Type B pancreatic cell (in vitro differentiated cells): ENCODE measurements at places on chromosomes 3 and 15.

GRCh38 chr15:58665672-58666071, 83.8 kb downstream of the ADAM10 start:
- peak overlapping the region; percentile 45 for H3K4me3 ChIP-seq
- peak overlapping the region; percentile 44 for H3K27ac ChIP-seq
- peaks cover 16% of the 10 kb centered on the region for H3K4me1 ChIP-seq
- H3K36me3 ChIP-seq = peaks cover 47% of the 10 kb centered on the region
- no peak for DNase-seq

DNA sequence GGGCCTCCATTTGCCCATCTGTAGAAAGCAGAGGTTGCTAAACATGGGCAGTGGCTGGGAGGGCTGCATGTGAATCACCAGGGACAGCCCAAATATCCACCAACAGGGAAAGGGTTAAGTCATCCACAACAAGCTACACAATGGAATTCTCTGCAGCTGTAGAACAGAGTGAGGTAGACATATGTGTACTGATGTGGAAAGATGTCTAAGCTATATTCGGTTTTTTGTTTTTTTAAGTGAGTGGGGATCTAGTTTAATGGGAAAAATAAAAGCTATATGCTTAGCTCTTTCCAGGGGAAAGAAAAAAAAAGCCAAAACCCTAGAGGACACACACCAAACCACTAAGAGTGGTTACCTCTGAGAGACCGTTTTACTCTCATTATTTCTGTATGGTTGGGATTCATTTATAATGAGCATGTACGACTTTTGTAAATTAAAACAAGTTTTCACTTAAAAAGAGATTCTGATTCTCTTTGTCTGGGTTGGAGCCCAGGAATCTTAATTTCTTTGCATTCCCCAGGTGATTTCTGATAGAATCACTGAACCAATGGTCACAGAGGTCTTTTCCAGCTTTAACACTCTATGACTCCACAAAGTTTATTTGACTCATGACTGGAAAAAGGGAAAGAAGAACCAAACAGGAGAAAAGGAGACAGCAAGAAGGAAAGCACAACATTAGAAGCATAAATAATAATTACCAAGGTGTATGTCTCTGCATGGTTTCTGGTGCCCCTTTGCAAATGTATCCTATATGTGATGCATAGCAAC, 19.1 kb downstream of the CRABP1 start:
- H3K27me3 ChIP-seq = peaks cover 7% of the 10 kb centered on the region
- H3K4me1 ChIP-seq = peaks cover 44% of the 10 kb centered on the region
- no peak for DNase-seq
- H3K27ac ChIP-seq = no peak overlapping the region
- no peaks in the 10 kb centered on the region for H3K36me3 ChIP-seq

DNA sequence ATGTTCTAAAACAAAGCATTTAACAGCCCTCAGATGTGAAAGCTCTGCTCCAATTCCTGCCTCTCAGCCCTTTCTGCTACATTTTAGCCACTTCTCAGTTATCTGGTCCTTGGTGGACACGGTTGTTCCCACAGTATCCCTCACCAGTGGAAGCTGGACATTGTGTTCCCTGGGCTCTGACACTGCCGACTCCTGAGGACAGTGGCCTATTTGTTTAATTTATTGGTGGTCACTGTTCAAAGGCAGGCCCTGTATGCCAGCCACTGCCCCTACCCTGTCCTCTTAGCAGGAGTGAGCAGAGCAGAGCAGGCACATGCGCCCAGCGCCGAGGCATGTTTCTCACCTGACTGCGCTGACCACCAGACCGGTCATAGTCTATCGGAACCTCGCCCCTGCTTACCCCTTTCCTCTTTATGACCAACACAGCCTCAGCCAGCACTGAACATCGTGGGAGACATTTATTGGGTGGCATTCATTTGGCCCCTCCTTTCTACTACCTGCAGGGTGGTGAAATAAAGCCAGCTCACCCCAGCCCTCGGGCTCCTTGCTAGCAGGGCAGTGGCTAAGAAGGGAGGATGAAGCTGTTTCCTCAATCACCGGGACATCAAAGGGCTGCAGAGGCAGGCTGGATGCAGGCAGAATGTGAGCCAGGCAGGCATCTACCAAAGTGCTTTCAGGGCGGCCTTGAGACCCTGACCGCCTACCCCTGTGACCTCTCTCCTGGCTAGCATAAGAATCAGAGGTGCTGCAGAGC, 54.3 kb upstream of the HACD2 start:
- H3K4me1 ChIP-seq = peaks cover 49% of the 10 kb centered on the region
- no peak overlapping the region for H3K4me3 ChIP-seq
- H3K27ac ChIP-seq = no peak overlapping the region
- no peaks in the 10 kb centered on the region for H3K27me3 ChIP-seq
- no peak for DNase-seq
- H3K36me3 ChIP-seq = peaks cover 8% of the 10 kb centered on the region

GRCh38 chr3:134991003-134991402, 195.9 kb downstream of the EPHB1 start:
- H3K4me1 ChIP-seq = peaks cover 12% of the 10 kb centered on the region
- H3K4me3 ChIP-seq = no peak overlapping the region
- H3K27ac ChIP-seq = no peak overlapping the region
- no peak for DNase-seq

DNA sequence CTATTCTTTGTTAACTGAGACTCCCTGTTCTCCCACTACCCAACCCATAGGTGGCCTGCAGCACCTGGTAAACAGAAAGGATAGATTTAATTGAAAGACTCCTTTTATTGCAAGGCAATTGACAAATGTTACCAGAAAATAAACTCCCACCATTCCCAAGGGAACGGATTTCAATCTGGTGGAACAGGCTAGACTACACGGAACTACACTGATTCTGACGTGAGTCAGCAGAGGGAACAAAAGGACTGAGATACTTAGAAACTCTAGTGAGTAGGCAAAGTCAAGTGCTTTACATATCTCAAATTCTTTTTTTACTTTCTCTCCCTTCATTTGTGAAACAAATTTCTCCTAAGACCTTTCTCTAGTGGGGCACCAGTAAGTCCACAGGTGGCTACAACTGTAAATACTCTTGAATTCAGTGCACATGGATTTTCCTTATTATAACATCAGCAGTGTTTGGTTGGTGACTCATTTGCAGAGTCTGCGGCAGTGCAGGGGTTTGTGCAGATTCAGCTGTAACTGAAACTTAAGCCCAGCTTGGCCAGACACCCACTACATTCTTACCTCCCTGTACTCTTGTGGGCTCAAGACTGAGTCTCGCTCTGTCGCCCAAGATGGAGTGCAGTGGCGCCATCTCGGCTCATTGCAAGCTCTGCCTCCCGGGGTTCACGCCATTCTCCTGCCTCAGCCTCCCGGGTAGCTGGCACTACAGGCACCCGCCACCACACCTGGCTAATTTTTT, 34.3 kb upstream of the PLSCR2 start:
- no peaks in the 10 kb centered on the region for H3K36me3 ChIP-seq
- peak overlapping the region; percentile 93 for H3K27ac ChIP-seq
- H3K4me1 ChIP-seq = peaks cover 29% of the 10 kb centered on the region
